ENCODE measurements at places on chromosomes 1 and 21.

DNA sequence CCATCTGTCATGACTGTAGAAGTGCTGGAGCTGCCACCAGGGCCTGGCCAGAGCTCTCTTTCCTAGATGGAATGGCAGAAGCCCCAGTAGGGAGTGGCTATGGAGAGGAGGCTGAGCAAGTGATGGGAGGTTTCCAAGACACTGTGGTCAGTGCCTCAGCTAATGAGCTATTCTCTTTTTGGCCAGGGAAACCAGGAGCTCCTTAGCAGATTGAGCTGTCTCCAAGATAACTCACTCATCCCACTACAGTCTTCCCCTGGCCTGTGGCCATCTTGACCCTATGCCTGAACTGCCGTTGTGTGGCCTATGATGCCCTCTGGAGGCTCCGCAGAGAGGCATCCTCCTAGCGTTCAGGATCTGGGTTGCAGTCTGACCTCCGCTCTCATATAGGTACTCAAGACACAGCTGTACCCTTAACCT, 60.5 kb downstream of the ERI3 start:
- DNase-seq = peak; percentile 75

DNA sequence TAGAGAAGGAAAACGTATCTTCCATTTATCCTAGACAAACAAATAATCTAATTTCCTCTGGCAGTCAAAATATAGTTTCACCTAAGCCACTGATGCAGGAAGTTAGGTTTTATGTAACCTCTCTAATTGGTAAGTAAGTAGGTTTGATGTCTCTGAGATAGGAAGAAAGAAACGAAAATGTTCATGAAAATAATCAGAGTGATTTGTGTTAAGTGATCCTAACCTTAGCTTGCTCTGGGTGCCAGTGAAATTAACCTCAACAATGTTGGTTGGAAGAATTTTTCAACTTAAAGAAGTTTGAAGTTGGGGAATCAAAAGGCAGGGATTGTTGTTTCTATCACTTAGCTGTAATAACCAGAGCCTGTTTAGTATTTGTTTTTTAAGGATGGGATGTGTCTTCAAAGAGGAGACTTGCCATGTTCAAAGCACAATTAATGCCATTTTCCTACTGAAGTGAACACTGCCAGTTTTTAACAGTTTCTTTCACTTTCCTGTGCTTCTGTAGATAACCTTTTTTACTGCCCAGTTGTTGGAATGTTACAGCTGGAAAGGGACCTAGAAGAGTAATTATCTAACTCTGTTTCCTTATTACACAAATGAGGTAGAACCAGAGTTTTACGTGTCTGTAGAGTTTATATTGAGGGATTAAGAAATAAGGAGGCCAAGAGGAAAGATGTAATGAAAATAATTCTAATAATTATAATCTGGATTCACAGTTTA, 18.4 kb downstream of the HIPK1 start:
- no peak for DNase-seq

GRCh38 chr1:17538428-17539117, 925 bp upstream of the ARHGEF10L start:
- DNase-seq = no peak

DNA sequence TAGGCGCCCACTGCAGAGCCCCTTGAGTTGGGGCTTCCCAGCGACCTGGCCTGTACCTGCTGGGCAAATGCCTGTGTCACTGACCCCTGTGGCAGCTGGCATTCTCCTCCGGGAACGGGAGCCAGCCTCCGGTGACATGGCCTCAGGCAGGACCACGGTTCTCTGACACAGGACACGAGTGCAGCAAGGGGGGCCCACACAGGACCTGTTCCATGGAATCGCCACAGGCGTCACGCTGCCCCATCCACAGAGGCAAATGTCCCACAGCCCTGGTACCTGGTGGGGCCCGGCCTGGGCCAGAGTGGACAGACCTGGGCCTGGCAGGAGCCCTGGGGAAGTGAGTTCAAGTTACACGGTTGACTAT, 2.6 kb downstream of the ITGB2 start:
- no peak for DNase-seq

GRCh38 chr1:159091607-159092031, 15.1 kb upstream of the AIM2 start:
- no peak for DNase-seq

GRCh38 chr1:86104606-86105532, 51.7 kb downstream of the COL24A1 start:
- no peak for DNase-seq

DNA sequence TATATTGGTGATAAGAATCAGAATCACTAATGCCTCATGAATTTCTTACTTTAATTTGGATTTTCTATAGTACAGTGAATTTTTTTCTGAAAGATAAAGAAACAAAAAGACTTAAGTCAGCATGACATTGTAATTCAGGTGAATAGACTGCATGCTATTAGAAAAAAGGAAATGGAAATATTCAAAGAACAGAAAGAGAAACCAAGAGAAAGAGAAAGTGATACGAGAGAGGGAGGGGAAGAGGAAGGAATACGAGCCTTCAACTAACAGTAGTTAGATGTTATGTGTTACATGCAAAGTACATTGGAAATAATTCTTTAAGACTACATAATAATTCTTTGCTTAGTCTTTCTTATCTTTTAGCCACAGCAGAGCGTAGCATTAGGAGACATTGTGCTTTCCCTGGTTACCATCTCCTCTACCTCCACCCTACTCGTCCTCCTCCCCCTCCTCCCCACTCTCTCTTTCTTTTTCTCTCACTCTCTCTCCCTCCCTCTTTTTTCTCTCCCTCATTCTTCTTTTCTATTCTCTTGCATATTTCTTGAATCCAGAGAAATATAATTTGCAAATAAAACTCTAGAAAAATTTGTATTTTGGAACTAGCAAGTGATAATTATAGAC, 46.4 kb upstream of the ADGRL4 start:
- no peak for DNase-seq

- DNase-seq = no peak
These were observed 21.3 kb upstream of the COL18A1 start for GRCh38 chr21:45383615-45384201.

- no peak for DNase-seq
These were observed 3.2 kb downstream of the IL23R start for GRCh38 chr1:67169496-67169895.

DNA sequence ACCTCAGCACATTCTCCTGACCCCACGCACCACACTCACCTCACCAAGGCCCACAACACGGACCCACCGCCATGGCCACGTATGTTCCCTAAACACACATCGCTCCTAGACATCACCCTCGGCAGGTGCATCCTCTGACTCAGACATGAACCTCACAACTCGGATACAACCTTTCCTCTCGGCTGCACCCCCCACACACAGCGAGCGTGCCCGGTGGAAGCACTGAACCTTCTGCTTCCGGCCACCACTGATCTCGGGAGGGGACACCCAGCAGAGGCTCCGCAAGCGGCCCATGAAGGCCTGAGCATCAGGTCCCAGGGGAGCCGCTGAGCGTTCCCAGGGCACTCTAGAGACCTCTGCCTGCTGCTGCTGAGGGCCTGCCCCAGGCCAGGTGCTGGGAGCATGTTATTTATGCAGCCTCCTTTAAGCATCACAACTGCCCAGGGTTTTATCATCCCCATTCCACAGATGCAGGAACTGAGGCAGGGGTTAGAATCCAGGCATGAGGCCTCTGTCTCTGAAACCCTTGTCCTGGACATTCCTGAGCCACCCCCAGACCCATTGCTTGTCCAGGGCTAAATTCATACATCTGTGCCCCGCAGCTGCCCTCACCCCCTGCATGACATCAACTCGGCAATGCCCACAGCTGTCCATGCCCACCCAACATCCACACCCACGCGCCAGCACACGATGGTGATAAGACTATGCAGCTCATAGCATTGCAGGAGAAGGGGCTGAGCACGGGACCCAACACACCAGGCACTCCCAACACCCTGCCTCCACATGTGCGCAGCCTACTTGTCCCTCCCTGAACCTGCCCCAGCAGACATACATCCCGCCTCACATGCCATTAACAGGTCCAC, 27.0 kb downstream of the SDC3 start:
- DNase-seq = no peak

DNA sequence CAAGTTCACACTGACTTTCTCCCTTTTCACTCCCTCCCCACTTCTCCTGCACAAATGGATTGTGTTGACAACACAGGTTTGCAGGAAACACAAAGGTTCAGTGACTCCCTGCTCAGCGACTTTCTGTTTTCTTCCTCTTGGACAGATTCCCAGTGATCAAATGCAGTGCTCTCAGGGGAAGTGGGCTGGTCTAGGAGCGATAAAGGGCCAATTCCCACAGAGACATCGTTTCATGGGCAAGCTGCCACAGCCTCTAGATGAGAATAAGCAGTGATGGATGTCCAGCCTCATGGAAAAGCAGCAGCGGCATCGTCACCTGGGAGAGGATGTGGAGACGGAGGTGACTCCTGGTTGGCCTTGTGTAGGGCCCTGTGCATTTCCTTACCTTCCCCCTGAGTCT, 30.6 kb downstream of the FYB2 start:
- no peak for DNase-seq

DNA sequence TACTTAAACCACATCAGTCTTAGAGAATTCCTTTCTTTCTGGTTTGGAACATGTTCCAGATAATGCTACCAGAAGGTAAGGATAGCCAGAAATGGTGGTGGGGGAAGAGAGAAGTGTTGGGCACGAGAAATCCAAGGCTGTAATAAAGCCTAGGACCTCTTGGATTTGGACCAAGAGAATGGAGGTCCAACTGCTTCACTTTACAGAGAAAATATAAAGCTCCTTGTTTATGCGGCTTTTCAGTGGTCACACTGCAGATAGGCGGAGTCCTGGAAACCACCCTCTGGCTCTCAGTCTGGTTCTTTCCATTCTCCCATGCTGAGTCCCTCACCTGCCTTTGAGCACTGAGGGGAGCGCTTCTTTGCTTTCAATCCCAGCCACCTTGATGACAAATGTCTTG, 87.8 kb downstream of the ADCY10 start:
- no peak for DNase-seq

DNA sequence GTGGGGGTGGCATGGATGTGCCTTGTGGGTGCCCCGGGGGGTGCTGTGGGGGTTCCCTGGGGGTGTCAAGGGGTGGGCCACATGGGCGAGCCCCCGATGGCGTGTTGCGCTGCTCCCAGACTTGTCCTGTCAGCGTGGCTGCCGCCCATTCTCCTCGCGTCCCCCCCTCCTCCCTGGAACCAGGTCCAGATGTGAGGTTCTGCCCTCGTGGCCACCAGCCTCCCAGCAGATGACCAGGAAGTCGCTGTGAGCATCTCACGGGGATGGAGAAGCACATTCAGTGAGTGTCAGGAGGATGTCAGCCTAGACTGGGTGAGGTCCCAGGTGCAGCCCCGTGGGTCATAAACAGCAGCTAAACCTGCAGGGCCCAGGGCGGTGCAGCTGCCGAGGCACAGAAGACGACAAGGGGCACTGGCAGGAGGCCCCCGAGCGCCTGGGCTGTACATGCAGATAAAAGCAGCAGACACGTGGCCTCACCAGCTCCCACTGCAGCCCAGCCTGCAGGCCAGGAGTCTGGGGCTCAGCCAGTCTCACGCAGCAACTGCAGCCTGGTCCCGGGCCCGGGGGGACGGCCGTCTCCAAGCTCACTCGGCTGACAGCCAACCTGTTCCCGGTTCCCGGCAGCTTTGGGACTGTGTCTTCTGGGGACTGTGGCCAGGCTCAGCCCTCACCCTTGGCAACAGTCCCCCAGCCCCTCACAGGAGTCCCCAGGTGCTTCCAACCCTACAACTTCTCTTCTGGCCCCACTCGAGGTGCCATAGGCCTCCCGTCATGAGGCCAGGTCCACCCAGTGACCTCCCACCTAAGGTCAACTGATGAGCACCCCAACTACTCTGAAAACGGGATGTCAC, 17.5 kb upstream of the COL6A2 start:
- DNase-seq = no peak

- DNase-seq = no peak
These were observed 83.9 kb upstream of the ARTN start for GRCh38 chr1:43849670-43850069.

GRCh38 chr21:37700641-37701202, 215.5 kb downstream of the KCNJ6 start:
- peak; percentile 36 for DNase-seq

GRCh38 chr21:31342348-31342747, 1.7 kb downstream of the TIAM1 start:
- no peak for DNase-seq

DNA sequence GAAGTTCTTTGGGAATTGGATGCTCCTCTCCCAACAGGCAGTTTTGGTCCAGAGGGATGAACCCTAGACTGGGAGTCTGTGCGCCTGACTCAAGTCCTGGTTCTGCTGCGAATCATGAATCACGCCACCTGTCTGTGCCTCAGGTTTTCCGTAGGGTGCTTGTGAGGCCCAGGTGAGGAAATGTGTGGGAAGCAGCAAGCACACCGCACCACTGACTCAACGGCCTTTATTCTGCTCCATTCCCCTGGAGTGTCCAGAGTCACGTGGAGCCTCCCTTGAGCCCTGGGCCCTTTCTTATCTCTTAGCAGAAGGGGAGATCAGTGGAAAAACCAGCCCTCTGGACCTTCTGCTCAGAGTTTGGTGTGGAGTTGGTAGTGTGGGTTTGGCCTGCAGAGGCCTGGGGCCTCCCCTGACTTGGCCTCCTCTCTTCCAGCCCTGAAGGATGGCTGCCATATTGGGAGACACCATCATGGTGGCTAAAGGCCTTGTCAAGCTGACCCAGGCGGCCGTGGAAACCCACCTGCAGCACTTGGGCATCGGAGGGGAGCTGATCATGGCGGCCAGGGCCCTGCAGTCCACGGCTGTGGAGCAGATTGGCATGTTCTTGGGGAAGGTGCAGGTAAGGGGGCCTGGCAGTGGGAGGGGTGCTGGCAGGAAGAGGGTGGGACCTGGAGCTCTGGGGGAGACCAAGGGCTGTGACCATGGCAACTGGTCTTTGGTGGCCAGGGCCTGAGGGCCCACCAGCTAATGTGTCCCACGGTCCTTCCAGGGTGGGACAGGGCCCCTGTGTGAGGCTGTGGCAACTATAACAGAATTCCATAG, 21.1 kb downstream of the COQ8A start:
- no peak for DNase-seq

GRCh38 chr1:241924080-241924808, 33.3 kb upstream of the BECN2 start:
- DNase-seq = no peak

GRCh38 chr1:215345766-215346165, 221.3 kb upstream of the KCTD3 start:
- DNase-seq = no peak

GRCh38 chr1:243943671-243944428, 93.8 kb upstream of the AKT3 start:
- no peak for DNase-seq

GRCh38 chr21:44089001-44089911, 17.9 kb upstream of the PWP2 start:
- no peak for DNase-seq

GRCh38 chr1:231959225-231959884, 332.8 kb downstream of the DISC1 start:
- peak; percentile 5 for DNase-seq

GRCh38 chr1:244341455-244342450, 110.0 kb downstream of the ADSS2 start:
- DNase-seq = no peak

GRCh38 chr1:116298746-116299145, 74.3 kb upstream of the ATP1A1 start:
- no peak for DNase-seq

DNA sequence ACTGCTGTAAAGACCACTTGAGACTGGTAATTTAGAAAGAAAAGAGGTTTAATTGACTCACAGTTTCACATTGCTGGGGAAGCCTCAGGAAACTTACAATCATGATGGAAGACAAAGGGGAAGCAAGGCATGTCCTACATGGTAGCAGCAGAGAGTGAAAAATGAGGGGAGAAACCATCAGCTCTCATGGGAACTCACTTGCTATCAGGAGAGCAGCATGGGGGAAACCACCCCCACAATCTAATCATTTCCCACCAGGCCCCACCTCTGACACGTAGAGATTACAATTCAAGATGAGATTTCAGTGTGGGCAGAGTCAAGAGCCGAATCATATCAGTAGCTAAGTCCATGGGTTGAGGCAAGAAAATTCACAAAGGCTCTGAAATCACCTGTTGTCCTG, 23.8 kb upstream of the LYPD8 start:
- DNase-seq = no peak
